Esophagus squamous epithelium (tissue), 5 donors: ENCODE measurements at places on chromosomes 2 and 18. TPM values are rescaled to one million over a fixed set of nuclear protein-coding genes. Genes with fewer than 3 reads are reported as not detected.
A peak's percentile ranks its signal among the peaks of the same experiment; 100 is the strongest.

The ATOH8 gene
- total RNA-seq = 12.1 TPM

The OTOS gene
- not detected for total RNA-seq

The GBX2 gene
- total RNA-seq = not detected

The GALR1 gene
- total RNA-seq = not detected

The GKN2 gene
- total RNA-seq = not detected

The EMILIN2 gene
- 3.2 TPM for total RNA-seq

The KCNG2 gene
- total RNA-seq = 0.19 TPM

The RGPD5 gene
- 10.6 TPM for total RNA-seq

GRCh38 chr2:17107151-17107550, 411.1 kb downstream of the RAD51AP2 start:
- H3K27me3 ChIP-seq = no peaks in the 10 kb centered on the region
- no peak overlapping the region for H3K27ac ChIP-seq
- DNase-seq = no peak
- H3K4me1 ChIP-seq = no peaks in the 10 kb centered on the region

- H3K27me3 ChIP-seq = peaks cover 5% of the 10 kb centered on the region
- no peaks in the 10 kb centered on the region for H3K4me1 ChIP-seq
- no peak for DNase-seq
- H3K27ac ChIP-seq = no peak overlapping the region
Measured at GRCh38 chr2:225668606-225669266, 269.2 kb downstream of the NYAP2 start.

GRCh38 chr2:207251573-207252192, 85.9 kb upstream of the KLF7 start:
- no peak overlapping the region for H3K4me3 ChIP-seq
- H3K4me1 ChIP-seq = peaks cover 40% of the 10 kb centered on the region
- H3K27me3 ChIP-seq = no peaks in the 10 kb centered on the region
- DNase-seq = no peak
- no peak overlapping the region for H3K27ac ChIP-seq

GRCh38 chr2:223264541-223265193, 212.7 kb downstream of the KCNE4 start:
- no peak overlapping the region for H3K4me3 ChIP-seq
- H3K27ac ChIP-seq = no peak overlapping the region
- no peaks in the 10 kb centered on the region for H3K36me3 ChIP-seq
- no peaks in the 10 kb centered on the region for H3K27me3 ChIP-seq
- DNase-seq = no peak
- H3K4me1 ChIP-seq = no peaks in the 10 kb centered on the region

DNA sequence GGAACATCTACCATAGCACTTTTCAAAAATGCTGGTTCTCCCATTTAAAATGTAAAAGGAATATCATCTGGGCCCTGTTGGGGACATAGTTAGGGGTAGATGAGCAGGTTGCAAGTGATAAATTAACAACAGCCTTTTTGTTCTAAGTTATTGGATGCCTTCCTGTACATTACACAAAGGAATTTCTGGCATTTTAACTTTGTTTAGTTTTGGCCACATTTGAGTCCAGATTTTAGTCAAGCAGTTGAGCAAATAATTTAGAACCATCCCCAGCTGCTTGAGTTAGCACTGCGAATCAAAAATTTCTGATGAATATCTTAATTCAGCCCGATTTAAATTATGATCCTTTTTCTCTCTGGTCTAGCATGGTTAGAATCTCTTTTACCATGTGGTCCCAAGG, 124.4 kb downstream of the TTC27 start:
- H3K27ac ChIP-seq = no peak overlapping the region
- peaks cover 17% of the 10 kb centered on the region for H3K36me3 ChIP-seq

GRCh38 chr2:73291461-73292315, 1.7 kb downstream of the EGR4 start:
- H3K4me1 ChIP-seq = peaks cover 32% of the 10 kb centered on the region
- no peak for DNase-seq
- H3K36me3 ChIP-seq = no peaks in the 10 kb centered on the region
- H3K27ac ChIP-seq = no peak overlapping the region
- H3K27me3 ChIP-seq = peaks cover 100% of the 10 kb centered on the region
- H3K4me3 ChIP-seq = peak overlapping the region; percentile 46

- H3K27me3 ChIP-seq = no peaks in the 10 kb centered on the region
- H3K27ac ChIP-seq = no peak overlapping the region
- no peak for DNase-seq
- H3K4me1 ChIP-seq = no peaks in the 10 kb centered on the region
- H3K36me3 ChIP-seq = no peaks in the 10 kb centered on the region
Measured at GRCh38 chr18:37501136-37501535, 64.5 kb downstream of the CELF4 start.

DNA sequence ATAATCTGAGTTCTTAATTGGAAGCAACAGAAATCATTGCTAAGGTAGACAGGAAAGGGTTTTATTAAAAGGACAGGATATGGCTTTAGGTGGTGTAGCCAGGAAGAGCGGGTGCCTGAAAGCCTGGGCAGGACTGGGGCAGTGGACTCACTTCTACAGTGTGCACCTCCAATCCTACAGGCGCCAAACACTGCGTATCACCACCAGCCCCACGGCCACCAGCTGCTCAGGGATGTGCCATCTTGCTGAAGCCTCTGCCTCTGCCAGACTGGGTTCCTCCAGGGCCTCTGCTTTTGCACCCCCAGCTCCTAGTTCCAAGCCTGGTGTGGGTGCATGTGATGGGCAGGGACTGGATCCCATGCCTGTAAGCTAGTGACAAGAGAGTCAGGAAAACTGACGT, 29.7 kb upstream of the DPYSL5 start:
- H3K36me3 ChIP-seq = no peaks in the 10 kb centered on the region
- H3K4me1 ChIP-seq = no peaks in the 10 kb centered on the region
- no peak overlapping the region for H3K4me3 ChIP-seq
- H3K27ac ChIP-seq = no peak overlapping the region
- DNase-seq = no peak

GRCh38 chr2:120912101-120912985, 176.7 kb downstream of the GLI2 start:
- no peak for DNase-seq
- H3K27ac ChIP-seq = peak overlapping the region; percentile 82
- no peak overlapping the region for H3K4me3 ChIP-seq
- no peaks in the 10 kb centered on the region for H3K27me3 ChIP-seq
